Dermis blood vessel endothelial cell (primary cell): ENCODE measurements at places on chromosomes 2 and 18.

GRCh38 chr18:34752056-34752455 lies 42.0 kb downstream of the DTNA start:
- DNase-seq: no peak

- no peak for DNase-seq
Observed at GRCh38 chr18:48320639-48320945, 88.6 kb downstream of the ZBTB7C start.

DNA sequence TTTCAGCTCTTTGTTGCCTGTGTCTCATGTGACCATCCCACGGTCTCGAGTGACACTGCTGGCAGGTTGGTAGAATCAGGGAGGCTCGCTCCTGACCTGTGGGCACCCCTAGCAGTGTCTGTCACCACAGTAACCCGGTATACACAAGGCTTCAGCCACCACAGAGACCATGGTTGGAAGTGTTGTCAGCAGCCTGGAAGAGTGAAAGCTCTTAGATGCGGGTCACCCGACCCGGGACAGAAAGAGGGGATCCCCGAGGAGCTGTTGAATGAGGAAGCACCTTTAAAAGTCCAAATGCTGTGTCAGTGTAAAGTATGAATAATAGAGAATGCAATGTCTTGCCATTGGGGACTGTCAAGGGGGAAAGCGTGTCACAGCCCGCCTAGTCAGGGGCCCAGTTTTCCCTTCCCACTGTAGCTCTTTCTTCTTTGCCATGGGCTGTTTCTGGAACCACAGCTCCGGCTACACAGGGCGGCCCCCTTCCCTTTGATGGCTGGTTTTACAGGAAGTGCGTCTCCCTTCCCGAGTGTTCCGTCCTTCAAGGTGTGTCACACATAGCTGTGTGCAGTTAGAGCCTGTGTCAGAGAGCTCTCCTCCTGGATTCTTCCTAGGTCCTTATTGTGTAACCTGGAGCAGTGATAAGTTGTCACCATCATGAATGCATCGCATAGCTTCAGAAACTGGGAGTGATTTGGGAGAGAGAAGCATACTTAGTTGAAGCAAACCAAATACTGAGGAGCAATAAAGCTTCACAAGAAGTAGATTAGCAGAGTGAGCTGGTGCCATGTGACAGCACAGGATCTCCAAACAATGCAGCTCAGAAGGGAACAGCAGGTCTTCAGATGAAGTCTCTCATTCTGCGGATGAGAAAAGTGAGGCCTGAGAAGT lies 81.4 kb downstream of the MTCL1 start:
- DNase-seq: peak; percentile 38

GRCh38 chr2:29314816-29315571 lies 199.8 kb downstream of the CLIP4 start:
- DNase-seq: peak; percentile 8

GRCh38 chr2:45765007-45765727 lies 113.7 kb downstream of the PRKCE start:
- DNase-seq: no peak

- no peak for DNase-seq
Observed at GRCh38 chr2:85935170-85935745, 46.5 kb upstream of the ST3GAL5 start.

GRCh38 chr18:56083523-56084287 lies 495.7 kb upstream of the TCF4 start:
- peak; percentile 53 for DNase-seq

- DNase-seq: peak; percentile 28
Observed at GRCh38 chr2:150663143-150663542, 175.7 kb upstream of the RND3 start.

- no peak for DNase-seq
Observed at GRCh38 chr2:165647409-165647808, 146.6 kb downstream of the GALNT3 start.

GRCh38 chr2:19116918-19117317 lies 241.5 kb downstream of the OSR1 start:
- no peak for DNase-seq

DNA sequence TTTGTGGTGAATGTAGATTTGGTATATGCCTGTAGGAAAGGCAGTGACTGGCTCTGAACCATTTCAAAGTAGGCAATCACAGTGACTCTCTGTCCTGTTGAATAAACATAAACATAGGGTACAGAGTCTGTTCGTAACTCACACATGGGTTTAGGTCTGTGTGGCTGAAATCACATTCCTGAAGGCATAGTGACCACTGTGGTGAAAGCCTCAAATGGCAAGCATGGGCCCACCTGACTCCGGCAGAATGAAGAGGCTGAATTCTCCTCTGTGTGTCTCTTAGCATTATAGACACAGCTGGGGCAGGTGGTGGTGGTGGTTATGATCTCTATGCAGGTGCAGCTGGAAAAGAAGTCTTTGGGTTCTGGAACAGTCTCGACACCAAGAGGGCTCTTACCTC lies 61.2 kb downstream of the ITGA6 start:
- DNase-seq: no peak

DNA sequence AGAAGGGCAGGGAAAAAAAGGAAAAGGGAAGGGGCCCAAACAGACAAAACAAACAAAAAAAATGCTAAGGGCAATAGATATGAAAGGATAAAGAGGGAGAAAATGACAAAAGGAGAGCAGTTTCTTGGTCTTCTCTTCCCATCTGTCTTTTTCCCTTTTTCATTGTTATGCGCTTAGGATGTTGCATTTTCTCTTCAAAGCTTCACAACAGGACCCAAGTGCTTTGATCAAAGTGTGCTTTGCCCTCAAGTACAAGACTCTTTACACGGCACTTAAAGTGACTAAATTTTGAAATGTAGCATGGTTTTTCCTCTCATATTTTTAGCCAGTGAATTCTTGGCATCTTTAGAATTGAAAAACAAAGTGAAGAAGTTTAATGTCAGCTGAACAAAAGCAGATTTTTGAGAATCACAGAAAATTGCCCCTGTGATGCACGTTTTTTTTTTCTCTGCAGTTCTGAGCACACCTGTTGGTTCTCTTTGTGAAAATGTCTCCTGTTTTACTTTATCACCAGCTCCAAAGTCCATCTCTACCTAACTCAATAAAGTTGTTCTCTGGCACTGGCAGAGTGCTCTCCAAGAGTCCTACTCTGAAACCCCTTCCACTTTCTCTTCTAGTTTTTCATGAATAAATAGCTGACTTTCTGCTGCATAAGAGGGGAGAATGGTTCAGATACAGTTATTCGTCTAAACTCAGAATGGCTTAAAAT lies 126.6 kb downstream of the KCNH7 start:
- no peak for DNase-seq
